ENCODE measurements at places on chromosomes 4 and X.

DNA sequence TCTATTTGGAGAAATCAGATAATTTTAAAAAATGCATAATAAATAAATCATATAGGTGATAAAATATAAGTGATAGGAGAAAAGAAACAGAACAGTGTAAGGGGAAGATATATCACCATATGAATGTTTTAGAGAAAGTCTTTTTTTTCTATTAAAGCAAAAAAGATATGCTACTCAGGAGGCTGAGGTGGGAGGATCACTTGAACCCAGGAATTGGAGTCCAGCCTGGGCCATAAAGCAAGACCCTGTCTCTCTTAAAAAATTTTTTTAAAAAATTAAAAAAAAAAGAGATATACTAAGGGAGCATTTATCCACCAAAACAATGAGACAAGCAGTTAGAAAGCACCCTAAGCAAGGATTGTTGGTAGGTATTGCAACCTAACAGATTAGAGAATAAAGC, 6.1 kb downstream of the TMEM156 start:
- no peak for DNase-seq

- no peak for DNase-seq
Observed at GRCh38 chr4:67531379-67531962, 13.8 kb downstream of the CENPC start.

DNA sequence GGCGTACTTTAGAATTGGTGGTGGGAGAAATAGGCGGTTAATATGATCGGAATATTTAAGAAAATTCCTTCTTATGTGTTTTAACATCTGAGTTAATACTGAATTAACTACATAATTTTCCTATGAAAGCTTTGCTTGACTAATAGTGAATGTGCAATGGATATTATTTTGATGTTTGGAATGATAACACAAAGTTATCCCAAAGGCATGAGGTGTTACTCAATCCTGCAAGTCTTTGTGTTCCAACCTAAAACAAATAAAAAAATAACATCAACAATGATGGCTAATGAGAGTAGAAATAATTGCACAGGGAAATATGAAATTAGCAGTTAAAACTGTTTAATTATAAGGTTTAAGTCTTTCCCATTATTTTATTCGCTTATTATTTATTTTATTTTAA, 183.6 kb upstream of the ARSJ start:
- DNase-seq, result no peak

GRCh38 chr4:109977854-109978501, 65.3 kb downstream of the EGF start:
- DNase-seq, result no peak

GRCh38 chr4:61246034-61246433, 45.9 kb downstream of the ADGRL3 start:
- DNase-seq, result no peak

DNA sequence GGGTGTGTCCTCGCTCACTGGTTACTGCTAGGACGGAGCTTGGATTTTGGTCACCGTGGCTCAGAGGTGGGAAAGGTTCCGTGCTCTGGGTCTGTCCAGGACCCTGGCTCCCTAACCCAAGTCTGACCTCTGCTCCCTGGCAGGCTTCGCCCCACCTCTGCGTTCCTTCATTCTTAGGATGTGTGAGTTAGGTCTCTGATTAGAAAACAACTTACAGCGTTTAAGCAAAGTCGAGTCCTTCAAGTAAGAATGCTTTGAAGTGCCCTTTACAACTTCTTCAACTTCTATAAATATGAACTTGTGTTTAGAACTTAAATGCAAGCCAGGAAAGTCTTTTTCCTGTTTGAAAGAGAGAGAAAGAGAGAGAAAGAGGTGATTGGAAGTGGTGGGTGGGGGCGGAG, 891 bp downstream of the TLR2 start:
- DNase-seq, result no peak
